ENCODE measurements at places on chromosomes 5 and 9.

DNA sequence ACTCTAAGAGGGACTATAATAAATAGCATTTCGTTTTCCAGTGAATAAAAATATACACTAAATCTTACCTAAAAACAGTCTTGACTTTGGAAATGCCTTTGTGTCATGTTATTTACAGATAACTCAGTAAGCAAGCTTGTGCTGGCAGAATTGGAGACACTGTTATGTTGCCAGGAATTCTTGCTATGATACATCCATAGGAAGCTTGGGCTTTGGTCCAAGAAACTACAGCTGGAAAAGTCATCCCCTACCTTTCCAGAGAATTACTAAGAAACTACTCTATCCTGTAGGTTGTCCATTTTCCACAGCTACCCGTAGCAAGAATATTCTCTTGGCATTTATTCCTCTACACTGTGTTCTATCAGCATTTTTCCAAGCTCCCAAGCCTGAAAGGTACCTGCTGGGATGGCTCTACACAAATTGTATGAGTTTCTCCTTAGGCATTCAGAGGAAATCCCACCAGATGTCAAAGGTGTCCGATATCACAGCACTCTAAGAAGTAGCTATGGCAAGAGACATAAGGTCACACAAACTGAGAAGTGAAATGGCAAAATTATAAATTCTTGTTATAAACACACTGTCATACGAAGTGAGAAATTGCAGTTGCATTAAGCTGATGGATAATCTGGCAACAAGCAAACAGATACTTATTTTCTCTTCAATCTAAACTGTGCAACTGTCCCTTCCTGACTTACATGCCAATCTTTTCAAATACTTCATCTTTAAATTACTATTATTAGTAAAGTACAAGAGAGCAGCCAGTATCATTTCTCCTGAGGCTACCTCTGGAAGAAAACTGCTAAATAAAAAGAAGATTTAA, 68.5 kb downstream of the MCTP1 start:
- no peak for DNase-seq

DNA sequence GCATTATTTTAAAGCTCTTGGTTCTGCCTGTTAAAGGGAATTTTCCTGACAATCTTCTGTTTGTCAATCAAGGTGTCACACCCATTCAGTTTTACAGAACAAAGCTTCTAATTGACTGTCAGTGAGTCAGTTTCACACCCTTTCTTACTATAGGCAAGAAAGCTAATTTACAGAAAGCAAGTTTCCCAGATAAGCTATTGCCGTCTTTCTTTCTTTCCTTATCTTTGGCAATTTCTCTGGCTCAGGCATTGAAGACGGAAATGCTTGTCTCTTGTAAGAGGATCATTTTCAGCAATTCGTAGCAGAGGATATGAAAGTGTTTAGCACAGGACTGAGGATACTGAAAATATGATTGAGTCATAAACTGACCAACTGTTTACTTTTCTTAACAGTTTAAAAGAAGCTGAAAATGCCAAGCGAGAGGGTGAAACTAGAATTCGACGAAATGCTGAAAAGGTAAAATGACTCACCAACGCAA, 27.0 kb downstream of the SPINK5 start:
- DNase-seq = no peak

DNA sequence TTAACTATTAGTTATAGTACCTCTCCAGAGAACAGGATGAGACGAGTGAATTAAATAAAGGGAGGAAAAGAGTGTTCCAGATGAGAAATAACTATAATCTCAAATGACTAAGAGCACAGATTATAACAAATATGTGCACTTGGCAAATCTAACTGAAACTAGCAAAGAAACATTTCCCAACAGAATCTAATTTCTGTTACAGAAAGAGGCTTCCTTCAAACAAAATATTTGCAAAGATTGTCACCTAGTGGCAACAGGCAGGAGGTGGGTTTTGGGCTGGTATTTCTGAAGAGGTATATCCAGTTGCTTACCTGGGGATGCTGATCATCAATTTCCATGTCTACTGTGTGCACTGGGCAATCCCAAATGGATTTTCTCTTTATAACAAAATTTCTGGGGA, 5.6 kb upstream of the SPDL1 start:
- no peak for DNase-seq

GRCh38 chr5:106331415-106331814, 1339.3 kb downstream of the EFNA5 start:
- DNase-seq = no peak

DNA sequence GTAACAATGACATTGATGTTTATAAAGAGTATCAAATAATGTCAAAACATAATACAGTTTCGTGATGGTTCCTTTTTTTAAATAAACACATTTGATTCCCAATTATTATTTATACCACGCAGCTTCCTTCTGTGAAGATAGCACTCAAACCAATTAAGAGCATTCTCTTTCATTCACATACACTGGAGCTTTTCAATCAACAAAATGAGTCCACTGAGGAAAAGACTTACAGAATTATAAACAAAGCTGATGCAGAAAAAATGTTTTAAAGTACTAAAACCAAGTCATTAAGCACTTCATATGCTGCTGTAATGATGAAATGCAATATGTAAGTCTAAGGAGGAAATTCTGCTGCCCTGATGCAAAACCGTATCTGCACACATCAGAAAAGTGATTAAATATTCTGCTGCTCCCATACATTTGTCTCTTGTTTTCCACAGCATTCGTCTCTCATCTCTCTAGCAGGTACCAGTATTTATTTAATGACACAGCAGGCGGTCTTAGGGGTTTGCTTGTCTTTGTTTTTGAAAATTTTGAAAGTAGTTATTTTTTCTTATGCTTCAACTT, 147.1 kb downstream of the CDH10 start:
- DNase-seq = no peak

Measured in CD4-positive, alpha-beta T cell treated with Interleukin-17A for 1 hour (primary cell).